CD4-positive, alpha-beta T cell treated with Interleukin-17A for 4 hours (primary cell): ENCODE measurements at places on chromosomes 5 and 9.

DNA sequence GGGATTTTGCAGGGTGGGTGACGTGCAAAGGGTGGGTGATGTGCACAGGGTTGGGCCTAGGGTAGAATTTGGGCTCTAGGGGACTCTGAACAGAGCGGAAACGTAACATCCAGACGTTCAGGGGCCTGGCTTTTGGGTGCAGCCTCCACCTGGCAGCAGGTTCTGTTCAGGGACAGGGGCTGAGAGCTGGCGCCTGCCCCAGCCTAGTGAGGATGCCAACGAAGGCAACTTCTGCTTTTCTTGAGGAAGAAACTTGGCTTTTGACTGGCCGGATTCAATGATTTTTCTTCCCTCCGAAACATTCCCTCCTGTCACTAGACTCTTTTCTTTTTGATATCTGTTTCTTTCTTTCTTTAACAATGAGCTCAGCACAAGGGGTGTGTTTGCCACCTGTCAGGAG, 38.6 kb upstream of the SLC6A19 start:
- DNase-seq = no peak

DNA sequence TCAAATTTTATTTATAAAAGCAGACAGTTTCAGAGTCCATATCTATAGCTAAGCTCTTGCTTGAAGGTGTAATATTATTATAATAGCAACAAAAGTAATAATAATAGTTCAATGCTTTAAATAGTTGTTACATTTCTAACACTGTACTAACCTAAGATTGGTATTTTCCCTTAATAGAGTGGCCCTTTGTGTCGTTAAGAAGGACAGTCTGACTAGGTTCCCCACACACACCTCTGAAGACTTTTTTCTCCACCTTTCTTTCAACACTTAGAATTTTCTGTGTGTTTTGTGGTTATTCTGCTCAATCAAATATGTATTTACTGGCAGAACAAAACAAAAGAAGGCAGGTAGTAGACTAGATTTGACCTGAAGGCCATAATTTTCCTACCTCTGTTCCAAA, 223.2 kb upstream of the ACO1 start:
- DNase-seq = no peak

DNA sequence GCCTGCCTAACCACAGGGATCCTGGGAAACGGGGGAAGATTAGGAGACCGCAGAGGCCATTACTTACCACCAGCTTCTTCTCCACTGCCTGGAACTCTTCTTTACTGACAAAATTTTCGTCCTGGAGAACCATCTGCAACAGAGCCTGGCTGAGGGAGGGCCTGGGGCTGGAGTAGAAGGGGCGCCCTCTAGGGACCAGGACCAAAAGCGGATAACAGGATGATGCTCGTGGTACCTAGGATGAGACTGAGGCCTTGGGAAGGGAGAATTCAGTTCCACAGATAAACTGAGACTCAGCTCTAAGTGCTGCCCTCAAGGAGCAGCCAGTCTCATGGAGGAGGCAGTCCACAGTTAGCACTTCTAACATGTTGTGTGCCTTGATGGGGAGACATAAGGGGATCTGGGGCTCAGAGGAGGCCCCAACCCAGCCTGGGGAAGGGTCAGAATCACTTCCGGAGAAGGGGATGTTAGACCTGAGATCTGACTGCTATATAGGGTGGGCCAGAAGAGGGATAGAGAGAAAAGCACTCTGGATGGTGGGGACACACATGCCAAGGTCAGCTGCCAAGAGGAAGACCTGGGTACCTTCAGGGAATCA, 1.2 kb downstream of the SPATA24 start:
- DNase-seq = peak; percentile 44

GRCh38 chr9:109379513-109379912, 58.7 kb upstream of the EPB41L4B start:
- no peak for DNase-seq

DNA sequence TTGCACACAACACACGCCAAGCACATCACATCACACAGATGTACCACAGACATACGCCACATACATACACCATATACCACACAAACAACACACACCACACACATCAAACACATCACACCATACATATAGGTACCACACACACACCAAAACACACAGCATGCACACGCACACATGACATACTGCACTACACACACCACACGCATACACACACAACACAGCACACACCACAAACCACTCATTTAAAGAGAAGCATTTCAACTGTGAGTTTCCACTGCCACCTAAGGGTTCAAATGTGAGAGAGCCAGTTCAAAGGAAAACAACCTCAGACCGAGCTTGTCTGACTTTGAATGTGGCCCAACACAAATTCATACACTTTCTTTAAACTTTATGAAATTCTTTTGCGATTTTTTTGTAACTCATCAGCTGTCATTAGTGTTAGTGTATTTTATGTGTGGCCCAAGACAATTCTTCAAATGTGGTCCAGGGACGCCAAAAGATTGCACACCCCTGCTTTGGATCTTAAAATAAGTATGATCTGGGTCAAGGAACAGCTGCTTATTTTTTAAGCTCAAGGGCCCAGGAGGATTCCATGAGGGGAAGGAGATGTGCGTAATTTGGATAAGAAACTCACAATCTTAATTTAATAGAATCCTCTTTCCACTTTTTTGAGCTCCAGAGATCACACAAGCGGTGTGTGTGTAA, 494.6 kb downstream of the GADD45G start:
- no peak for DNase-seq

- DNase-seq = no peak
Measured at GRCh38 chr5:107602896-107603295, 67.8 kb downstream of the EFNA5 start.

DNA sequence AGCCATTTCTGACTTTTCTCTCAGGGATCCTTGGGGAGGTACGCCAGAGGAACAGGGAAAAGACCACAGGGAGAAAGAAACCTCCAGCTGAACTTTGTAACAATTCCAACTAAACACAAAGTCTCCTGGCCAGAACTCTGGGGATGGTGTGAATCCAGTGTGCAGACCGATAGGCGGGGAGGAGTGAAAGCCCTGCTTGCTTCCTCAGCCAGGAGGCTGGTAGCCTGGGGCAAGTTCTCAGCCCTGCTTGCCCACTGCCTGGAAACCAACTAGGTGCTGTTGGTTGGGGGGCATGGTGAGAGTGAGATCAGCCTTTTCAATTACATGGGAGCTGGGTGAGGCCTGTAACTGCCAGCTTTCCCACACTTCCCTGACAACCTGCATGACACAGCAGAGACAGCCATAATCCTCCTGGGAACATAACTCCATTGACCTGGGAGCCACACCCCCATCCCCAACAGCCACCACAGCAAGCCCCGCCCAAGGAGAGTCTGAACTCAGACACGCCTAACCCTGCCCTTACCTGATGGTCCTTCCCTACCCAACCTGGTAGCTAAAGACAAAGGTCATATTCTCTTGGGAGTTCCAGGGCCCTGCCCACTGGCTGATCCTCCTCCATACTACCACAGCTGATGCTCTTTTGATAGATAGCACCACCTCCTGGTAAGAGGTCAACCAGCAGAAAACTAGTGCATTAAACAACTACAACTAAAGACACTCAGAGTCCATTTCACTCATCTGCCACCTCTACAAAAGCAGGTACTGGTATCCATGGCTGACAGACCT, 100.1 kb upstream of the TNFAIP8 start:
- DNase-seq = no peak

DNA sequence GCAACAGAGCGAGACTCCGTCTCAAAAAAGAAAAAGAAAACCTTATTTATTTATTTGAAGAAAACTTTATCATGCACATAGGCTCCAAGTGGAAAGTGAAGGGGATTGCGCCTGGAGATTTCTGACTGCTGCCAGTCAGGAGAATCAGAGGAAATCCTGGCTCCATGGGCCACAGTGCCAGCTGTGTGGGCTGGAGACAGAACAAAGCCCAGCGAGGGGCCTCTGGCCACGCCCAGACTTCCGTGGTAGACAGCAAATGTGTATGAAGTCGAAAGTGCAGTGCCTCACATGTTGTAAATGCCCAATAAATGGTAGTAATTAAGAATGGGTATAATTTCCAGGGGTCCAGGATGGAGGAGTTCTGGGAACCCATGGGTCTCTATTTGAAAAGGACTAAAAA, 75.8 kb upstream of the WWC1 start:
- DNase-seq = no peak

- DNase-seq = no peak
Measured at GRCh38 chr5:180136630-180137381, 65.2 kb upstream of the RNF130 start.
